NCI-H774 (cell line): ENCODE measurements at places on chromosomes 2 and 18.
A peak's percentile ranks its signal among the peaks of the same experiment; 100 is the strongest.

GRCh38 chr2:163373496-163373895 lies 362.3 kb downstream of the FIGN start:
- no peak for DNase-seq

GRCh38 chr2:148642112-148642744 lies 2.3 kb upstream of the EPC2 start:
- no peak for DNase-seq

GRCh38 chr2:101921953-101922325 lies 69.8 kb upstream of the IL1R2 start:
- DNase-seq, result no peak

GRCh38 chr2:217517402-217517801 lies 485.4 kb downstream of the TNS1 start:
- DNase-seq, result no peak

DNA sequence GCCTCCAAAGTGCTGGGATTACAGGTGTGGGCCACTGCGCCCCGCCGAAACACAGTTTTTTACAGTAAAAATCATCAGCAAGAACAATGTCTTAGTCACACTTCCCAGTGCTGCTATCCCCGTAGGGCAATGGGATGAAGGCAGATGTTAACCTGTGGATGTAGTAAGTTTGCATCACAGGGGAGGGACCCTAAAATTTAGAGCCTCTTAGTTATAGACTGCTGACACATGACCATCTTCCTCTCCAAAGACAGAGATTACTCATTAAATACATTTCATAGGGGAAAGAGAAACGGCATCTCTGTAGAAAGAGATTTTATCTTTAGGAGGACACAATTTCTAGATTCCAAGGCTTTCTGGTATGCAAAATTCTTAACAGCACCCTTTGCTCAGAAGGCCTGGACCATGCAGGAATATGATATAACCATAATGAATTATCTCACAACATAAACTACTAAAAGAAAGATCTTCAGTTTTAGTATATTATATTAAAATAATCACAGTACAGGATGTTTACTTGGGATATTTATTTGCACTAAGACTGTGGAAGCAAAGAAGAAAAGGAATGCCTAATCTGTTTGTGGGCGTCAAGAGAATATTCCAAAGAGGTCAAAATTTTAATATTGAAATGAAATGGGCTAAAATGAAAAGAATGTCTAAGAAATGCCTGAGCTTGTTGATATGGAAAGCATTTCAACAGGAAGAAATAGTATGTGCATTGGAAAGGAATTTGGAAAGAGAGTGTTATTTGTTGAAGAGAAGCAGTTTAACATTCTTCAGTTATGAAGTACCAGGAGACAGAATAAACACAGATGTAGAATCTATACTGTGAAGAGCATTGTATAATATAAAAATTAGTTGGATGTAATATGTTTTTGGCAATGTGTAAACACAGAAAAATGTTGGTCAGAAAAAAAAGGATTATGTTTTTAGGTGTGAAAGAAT lies 1228.3 kb upstream of the CHAC2 start:
- DNase-seq, result no peak

DNA sequence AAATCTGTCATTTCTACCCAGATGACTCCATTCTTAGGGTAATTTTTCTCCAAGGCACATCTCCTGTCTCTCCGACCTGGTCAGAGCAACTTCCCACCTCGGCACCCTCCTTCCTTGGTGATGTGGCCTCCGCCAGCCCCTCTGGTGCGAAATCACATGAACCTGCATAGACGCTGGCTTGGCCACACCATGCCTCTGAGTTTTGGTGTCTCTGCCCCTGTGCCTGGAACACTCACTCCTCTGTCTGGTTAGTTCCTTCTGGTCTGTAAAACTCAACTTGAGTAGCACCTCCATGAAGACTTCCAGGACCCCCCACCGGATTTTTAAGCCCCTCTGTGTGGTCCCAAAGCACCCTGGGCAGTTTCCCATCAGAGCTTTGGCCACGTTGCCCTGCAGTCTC lies 83.2 kb upstream of the OTOS start:
- no peak for DNase-seq

DNA sequence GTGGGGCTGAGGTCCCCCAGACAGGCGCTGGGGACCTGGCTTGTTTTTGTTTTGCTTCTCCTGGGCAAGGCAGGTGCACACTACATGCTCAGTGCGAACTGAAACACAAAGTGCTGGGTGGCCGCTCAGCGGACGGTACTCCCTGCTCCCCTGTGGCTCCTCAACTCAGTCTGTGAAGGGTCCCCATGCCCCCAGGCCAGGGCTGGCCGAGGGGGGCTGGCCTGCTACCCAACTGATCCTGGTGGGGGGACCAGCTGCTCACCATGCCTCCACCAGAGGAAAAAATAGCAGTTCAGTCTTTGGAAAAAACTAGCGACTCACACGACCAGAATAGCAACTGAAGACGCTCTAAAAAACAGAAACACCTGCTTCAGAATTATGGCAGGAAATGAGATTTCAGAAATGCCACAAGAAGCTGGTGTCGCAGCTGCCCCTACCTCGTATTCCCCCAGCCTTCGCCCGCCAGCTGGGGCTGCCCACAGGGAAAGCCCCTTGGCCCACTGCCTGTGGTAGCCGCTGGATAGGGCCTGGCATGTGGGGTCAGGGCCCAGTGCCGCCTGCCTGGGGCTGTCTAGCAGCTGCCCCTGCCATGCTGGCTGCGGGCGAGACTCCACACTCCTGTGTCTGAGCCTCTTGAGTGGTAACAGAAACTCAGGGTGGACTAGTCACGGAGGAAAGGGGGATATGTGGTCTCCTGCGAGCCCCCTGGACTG lies 43.7 kb downstream of the MEX3C start:
- no peak for DNase-seq

DNA sequence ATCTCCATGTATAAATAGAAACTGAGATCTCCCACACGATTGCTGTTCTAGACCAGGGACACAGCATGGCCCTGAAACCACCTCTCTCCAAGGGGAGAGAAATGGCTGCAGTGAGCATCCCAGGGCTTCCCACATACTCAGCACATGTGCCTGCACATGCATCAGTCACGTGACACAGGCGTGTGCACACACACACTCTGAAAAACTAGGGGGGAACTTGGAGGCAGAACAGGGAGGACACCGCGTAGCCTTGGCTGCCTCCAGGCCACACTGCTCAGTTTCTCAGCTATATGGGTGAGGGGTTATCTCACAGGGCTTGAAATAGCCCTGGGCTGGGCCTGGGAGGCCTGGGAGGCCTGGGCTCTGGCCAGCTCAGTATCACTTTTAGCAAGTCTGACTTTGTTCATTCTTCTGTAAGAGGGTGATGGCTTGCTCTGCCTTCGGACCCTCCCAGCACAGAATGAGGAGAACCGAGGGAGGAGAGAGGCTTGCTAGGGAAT lies 66.9 kb downstream of the EMX1 start:
- DNase-seq, result peak; percentile 73

DNA sequence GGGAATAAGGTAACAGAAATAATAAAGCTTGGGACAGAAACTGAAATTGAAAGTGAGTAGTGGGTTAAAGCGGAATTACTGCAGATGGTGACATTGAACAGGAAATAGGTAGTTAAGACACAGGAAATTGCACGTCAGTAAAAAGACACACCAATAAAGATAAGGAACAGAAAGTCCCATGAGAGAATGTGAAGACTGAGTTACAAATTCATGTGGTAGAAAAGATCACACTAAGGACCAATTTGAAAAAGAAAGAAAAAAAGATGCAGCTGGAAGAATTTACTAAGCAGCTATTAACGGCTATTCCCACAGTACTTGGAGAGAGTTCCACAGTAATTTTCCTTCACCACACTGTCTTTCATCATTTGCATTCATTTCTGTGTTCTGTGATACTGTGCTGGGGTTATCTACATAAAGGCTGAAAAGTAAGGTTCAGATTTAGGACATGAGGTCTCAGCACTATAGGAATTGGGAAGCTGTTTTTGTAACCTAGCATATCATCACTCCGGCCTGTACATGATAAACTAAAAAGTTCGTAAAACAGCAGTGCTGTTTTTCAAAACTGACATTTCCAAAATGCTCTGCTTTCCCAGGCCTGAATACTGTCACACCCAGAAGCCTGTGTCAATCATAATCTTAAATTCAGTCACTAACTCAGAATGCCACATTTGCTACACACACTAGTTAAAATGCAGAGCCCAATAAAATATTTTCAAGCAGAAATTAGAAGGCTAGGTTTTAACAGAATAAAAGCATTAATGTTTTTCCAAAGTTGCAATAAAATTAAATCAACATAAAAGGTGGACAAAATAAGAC lies 42.9 kb downstream of the SRBD1 start:
- no peak for DNase-seq

- DNase-seq, result no peak
Observed at GRCh38 chr2:43402452-43402937, 176.1 kb upstream of the ZFP36L2 start.

DNA sequence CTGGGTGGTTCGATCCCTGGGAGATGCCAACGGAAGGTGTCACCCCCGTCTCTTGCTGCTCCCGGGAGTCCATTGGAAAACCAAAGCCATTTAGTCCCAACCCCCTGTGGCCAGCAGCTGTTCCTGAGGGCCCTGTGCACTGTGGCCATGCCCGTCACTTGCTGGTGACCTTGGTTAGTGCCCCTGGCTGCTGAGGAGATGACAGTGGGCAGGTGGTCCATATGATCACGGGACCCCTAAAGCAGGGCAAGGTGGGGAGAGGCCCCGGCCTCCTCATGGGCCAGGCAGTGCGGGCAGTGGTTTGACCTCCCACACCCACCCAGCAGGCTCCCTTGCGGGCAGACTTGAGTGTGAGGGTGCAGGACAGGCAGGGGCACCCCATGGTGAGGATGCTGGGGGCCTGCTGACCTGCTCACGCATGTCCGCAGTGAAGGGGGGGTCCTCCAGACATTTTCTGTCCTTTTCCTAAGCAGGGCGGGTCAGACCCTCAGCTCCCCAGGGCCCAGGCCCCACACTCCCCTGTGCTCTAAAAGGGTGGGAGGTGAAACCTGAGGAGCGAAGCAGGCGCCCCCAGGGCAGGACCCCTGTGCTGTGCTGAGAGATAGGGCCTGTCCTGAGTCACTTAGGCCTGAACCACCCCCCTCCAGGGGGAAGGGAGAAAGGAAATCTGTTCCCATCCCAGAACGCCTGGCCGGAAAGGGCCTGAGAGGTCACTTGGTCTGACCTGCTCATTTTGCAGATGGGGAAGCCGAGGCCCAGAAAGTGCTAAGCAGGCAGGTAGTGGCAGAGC lies 6.8 kb downstream of the ITM2C start:
- DNase-seq, result no peak

DNA sequence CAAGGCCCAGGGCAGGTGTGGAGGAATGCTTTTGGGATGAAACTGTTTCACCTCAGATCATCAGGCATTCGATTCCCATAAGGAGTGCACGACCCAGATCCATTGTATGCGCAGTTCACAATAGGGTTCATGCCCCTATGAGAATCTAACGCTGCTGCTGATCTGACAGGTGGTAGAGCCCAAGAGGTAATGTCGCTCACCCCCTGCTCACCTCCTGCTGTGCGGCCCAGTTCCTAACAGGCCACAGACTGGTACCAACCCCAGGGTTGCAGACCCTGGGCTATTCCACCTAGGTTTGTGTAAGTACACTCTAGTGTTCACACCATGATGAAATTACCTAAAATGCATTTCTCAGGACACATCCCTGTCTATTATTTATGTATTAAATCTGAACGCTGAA lies 72.5 kb downstream of the COPS8 start:
- no peak for DNase-seq

- DNase-seq, result no peak
Observed at GRCh38 chr2:95574506-95574905, 17.3 kb upstream of the TRIM43 start.

- no peak for DNase-seq
Observed at GRCh38 chr18:50287028-50287440, 458 bp downstream of the CXXC1 start.

DNA sequence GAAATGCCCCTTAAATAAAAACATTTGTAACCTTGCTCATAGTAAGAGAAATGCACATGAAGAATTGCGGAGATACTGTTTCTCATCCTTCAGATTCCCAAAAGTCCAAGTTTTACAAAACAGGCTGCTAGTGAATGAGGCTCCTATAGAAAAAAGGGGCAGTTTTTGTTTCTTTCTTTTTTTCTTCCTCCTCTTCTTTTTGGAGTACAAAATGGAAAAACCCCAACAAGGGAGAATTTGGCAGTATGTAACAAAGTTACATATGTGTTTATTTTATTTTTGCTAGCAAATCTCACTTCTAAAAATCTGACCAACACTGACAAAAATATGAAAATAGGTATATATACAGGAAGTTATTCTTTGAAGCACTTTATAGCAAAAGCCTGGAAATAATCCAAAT lies 7.1 kb upstream of the BAZ2B start:
- no peak for DNase-seq

DNA sequence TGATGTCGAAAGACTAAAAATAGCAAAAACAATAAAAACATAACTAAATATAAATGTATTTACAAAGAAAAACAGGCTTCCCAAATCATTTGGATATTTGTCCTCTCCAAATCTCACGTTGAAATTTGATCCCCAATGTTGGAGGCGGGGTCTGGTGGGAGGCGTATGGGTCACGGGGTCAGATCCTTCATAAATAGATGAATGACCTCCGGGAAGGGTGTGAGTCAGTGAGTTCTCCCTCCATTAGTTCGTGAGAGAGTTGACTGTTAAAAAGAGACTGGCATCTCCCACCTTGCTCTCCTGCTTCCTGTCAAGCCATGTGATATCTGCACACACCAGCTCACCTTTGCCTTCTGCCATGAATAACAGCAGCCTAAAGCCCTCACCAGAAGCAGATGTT lies 703.0 kb downstream of the TMEM182 start:
- DNase-seq, result no peak

GRCh38 chr2:20040489-20041172 lies 10.8 kb downstream of the LAPTM4A start:
- DNase-seq, result no peak

DNA sequence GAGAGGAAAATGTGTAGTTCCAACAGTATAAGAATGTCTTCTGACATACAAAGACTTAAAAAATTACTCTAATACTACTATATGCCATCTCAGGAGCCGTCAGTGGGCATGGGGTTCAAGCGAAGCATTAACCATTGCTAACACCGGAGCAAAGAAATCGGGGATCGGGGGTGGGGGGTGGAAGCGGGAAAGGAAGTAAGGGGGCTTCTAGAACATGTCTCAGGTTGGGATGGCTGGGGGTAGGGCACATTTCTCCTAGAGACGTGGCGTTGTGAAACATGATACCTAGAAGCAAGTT lies 702 bp downstream of the LMAN1 start:
- DNase-seq, result no peak

- DNase-seq, result no peak
Observed at GRCh38 chr2:147348931-147349555, 495.8 kb upstream of the ACVR2A start.

DNA sequence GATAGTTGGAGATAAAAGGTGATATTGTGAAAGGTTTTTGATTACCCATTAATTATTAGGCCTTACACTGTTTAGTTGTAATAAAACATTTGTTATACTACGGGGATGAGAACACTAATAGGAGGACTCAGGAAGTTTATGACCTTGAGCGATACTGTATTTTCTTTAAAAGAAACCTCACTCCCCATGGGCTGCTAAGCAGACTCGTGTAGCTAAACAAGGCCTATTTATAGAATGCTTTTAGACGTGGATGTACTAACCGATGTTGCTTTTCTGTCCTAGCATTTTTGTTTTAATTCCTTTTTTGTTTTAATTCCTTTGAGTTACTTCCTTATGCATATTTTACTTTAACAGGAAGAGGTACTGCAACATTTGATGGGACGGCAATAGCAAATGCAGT lies 22.9 kb downstream of the MSH6 start:
- DNase-seq, result no peak
